ENCODE measurements at places on chromosomes 5 and 9.

DNA sequence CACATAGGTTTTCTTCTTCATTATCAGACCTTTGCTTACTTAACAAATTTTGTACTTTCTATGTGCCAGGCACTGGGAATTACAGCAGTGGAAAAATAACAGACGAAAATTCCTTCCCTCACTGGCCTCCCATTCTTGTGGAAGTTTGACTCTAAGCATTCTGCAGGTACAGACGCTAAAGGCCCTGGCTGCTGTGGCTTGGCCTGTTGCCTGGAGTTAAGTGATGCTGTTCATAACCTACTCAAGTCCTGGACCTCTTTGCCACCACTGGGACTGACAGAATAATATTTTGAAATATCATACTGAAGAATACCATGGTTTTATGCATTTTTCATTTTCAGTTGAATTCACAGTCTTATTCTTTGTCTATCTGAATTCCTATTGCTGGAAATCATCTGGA is 97.3 kb upstream of the SPATA31C2 start:
- no peak for DNase-seq

DNA sequence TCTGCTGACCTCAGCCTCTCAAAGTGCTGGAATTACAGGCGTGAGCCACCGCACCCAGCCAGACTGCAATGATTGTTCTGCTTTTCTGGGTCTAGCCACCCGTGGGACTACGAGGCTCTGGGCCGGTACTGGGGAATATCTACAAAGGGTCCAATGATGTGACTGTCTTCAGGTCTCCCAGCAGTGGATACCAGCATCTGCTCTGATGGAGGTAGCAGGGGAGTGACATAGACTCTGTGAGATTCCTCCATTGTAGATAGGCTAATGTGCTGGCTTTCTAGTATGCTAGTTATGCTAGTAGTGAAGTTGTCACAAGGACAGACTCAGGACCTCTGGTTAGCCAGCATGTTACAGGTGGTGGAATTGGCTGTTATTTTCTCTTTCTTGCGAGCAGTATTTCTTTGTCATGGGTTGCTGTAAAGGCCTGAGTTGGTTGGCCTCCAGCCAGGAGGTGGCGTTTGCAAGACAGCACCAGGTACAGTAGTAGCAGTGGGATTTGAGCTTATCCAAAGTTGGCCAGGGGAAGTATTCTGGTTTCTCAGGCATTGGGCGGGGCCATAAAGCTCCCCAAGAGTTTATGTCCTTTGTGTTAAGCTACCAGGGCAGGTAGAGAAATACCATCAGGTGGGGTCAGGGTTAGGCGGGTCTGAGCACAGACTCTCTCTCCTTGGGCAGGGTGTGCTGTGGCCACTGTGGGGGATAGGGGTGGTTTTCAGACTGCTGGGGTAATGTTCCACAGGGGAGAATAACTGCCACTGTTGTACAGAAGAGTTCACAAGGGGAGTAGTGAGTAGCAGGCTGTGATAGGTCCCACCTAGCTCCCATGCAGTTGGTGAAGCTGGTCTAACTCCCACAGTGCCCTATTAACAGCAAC is 105.2 kb downstream of the SGCD start:
- no peak for DNase-seq

DNA sequence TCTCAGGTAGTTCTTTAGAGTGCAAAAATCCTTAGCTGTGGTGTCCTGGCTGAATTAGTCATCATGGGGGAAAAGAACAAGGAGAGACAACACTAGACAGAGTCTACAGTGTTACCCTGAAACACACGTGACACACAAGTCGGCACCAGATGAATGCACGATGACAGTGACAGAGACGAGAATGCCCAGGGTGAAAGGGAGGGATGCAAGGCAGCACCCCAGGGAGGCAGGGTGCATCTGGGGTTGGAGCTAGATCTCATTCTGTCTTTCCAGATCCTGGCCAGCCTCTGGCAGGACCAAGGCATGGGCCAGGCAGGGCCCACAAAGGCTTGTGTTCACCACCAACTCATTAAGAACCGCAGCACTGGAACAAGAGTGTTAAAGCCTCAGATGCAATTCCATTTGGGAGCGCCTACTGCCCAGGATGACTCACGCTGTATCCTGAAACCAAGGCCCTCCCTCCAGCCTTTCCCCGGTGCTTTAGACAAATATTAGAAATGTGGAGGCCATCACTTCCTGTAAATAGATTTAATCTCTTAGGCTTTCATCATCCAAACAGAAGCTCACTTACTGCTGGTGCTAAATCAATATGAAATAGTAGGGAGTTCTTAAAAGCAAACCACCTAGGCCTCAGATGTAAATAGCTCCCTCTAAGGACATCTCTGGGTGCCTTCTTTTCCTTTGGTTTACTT is 56.1 kb downstream of the IRX2 start:
- no peak for DNase-seq

GRCh38 chr5:108238936-108239887 is 142.7 kb downstream of the FBXL17 start:
- no peak for DNase-seq

GRCh38 chr5:138849439-138849838 is 25.7 kb downstream of the LRRTM2 start:
- no peak for DNase-seq

- DNase-seq, result no peak
These were observed 96.1 kb downstream of the MAP1B start for GRCh38 chr5:72203251-72203845.

- no peak for DNase-seq
These were observed 677.0 kb upstream of the KLF4 start for GRCh38 chr9:108166519-108166918.

DNA sequence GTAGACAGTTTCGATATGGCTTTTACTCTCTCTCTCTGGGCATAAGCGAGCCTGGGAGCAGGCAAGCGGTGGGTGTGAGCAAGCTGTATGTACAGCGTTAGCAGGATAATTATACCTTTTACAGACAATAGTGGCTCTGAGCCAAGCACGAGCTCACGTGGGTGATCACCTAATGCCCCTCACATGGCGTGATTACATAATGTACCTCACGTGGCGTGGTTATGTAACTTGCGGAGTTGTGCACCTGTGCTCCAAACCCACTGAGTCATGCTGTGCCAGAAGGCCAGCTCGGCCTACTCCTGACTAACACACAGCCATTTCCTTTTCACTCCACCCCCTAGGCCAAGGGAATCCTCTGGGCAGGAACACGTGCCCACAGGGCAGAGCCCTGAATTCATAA is 797.2 kb downstream of the EFNA5 start:
- DNase-seq, result no peak

DNA sequence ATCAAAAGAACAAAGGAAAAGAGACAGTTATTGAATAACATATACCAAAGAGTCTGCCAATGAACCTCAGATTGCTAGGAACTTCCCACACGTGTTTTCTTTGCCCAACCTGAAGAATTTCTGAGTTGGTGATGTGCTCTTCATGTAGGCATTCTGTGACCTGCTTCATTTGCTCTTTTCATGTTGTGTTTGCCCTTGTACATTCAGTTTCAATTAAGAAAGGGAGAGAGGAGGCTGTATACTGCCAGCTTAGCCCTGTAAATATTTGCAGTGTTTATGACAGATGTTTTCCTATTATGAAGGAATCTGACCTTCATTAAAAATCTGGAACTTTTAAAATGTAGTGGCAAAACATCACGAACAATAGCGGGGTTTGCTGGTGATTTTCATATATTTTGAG is 168.5 kb downstream of the GAS1 start:
- no peak for DNase-seq

GRCh38 chr5:80230269-80230992 is 25.4 kb downstream of the SERINC5 start:
- no peak for DNase-seq

GRCh38 chr5:76199336-76200318 is 116.4 kb downstream of the SV2C start:
- DNase-seq, result no peak

DNA sequence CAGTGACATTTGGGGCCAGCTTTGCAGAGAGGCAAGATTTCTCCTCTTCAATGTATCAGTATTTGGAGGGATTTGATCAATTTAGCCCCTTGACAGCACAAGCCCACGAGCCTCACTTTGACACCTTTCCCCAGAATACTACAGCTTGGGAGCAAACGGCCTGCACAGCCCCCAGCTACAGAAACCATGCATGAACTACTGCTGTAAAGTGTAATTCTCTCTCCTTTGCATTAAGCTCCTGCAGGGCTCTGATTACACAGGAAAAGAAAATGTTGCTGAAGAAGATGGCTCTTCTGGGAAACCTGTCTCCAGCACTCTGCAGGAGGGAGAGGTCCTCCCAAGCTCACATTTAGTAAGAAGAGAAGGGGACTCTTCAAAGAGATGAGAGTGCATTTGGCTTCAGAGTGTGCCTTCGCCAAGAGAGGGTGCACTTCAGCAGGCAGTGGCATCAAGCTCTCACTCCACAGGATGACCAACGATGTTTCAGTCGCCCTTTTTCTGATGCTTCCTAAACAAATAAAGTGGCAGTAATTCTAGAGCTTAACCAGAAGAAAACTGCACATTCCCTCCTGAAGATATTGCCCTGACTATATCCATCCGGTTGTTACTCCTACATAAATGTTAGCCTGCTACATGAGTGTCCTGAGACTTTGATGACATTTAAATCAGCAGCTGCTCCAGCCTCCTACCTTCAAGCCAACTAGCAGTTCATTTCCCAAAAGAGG is 272.2 kb downstream of the AUH start:
- DNase-seq, result no peak

DNA sequence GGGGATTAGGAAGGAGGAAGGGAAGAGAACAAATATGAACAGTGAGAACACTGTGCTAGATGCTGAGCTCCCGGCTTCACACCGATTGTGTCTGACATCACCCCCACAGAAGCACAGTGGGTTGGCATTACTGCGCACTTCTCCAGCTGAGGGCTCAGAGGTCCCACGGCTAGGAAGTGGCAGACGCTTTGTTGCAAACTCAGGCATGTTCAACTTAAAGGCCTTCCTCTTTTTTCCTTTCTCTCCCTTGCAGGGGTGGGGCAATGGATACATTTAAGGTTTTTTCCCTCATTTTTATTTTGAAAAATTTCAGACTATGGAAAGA is 15.5 kb upstream of the SHB start:
- no peak for DNase-seq

DNA sequence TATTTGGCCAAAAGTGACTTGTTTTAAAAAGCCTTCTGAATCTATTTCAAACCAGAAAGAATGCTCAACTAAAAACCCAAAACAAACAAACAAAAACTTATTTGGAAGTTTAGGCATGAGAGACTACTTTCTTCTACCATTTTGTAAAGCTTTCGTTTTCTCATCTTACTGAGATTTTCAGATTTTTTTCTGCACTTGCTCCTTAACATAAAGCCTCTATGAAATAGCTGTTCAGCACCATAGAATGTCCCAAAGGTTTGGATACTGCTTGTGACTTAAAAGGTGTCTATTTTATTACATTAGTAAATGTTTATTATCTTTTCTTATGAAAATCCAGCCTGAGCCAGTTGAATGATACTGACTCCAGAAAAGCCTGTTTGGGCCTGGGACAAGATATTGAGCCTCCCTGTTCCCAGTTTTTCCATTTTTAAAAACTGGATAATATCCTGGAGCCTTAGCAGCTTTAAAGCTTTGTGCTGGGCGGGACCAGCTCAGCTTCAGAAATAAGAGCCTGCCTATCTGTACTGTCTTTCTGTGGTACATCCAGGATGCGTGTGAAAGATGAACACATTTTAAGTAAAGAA is 292.6 kb downstream of the ZSWIM6 start:
- no peak for DNase-seq

DNA sequence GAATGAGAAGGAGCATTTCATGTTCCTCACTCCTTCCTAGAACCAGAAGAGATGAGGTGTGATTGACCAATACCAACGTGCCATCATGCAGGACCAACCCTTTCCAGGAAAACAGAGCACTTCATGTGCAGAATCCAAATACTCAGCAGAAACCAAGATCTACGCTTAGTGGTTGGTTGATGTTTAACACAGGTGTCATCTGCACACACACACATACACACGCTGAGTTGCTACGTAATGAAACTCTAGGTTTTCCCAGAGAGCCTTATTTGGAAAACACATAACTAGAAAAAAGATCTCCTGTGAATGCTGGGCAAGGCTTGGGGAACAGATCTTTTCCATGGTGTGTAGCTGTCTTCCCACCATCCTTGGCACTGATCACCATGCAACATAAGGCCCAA is 21.1 kb upstream of the ZNF622 start:
- DNase-seq, result no peak

DNA sequence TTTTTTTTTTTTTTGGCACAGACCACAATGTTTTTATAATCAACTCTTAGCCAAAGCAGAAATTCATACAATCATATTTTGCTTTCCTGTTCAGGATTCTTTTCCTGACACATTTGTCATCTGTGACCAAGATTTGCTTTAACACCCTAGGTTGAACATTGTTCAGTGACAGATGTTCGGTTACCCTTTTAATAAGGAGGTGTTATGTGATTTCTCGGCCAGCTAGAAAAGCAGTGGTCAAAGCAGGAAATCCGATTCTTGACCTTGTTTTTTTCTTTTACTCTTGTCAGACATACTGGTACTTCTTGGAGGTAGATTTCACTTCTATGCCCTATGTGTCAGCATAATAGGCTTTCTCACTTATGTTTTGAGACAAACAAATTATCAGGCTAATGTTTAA is 335.3 kb upstream of the ACTBL2 start:
- DNase-seq, result no peak

GRCh38 chr5:99544356-99544755 is 615.5 kb upstream of the CHD1 start:
- DNase-seq, result no peak
